Psoas muscle (tissue), 8 donors: ENCODE measurements at places on chromosomes 6 and 20. TPM values are rescaled to one million over a fixed set of nuclear protein-coding genes. Genes with fewer than 3 reads are reported as not detected.

SLC17A3 gene
- not detected for polyA plus RNA-seq

PPP1R18 gene
- 6.7 TPM for polyA plus RNA-seq

CAP2 gene
- 176 TPM for polyA plus RNA-seq

PACSIN1 gene
- polyA plus RNA-seq, result 0.17 TPM

MOG gene
- polyA plus RNA-seq, result 0.08 TPM

PNLDC1 gene
- polyA plus RNA-seq, result 0.25 TPM

EYS gene
- not detected for polyA plus RNA-seq

PRND gene
- not detected for polyA plus RNA-seq

TGM3 gene
- polyA plus RNA-seq, result 0.14 TPM

GUCA1A gene
- not detected for polyA plus RNA-seq

DAAM2 gene
- polyA plus RNA-seq, result 31.4 TPM

WFDC12 gene
- not detected for polyA plus RNA-seq

BHLHE23 gene
- polyA plus RNA-seq, result not detected

KIAA1586 gene
- polyA plus RNA-seq, result 1.4 TPM
